ENCODE measurements at places on chromosomes 5 and 9.

DNA sequence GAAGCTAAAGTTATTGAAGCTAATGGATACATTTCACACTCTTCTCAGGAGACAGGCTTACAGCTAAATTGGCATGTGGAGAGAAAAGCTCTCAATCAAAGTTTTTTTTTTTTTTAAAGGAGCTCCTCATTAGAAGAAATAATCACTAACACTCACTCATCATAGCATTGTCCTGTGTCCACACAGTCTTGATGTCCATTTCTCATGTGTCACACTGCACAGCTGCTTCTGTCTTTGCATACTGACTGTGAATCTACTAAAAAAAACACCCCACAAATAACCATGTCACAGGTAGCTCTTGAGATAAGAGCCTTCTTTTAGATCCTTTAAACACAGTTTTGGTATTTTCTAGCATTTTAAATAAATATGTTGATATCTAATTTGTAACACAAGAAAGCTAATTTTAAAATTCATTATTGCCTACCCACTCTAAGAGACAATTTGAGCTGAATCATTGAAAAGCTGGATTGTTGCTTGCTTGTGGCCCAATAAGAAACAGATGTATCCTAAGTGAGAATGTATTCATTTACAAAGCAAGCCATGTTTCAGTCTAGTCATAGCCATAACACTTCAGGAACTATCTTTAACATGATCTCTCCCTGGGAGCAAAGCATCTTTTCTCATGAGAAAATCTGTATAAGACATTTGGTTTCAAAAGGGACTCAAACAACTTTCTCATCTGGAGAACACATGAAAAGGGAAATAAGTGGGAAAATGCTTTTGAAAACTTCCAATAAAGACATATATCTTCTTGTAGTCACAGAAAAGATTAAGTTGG, 48.1 kb upstream of the PCSK1 start:
- no peak for DNase-seq

GRCh38 chr5:123178683-123179082, 89.6 kb downstream of the PRDM6 start:
- DNase-seq: no peak

DNA sequence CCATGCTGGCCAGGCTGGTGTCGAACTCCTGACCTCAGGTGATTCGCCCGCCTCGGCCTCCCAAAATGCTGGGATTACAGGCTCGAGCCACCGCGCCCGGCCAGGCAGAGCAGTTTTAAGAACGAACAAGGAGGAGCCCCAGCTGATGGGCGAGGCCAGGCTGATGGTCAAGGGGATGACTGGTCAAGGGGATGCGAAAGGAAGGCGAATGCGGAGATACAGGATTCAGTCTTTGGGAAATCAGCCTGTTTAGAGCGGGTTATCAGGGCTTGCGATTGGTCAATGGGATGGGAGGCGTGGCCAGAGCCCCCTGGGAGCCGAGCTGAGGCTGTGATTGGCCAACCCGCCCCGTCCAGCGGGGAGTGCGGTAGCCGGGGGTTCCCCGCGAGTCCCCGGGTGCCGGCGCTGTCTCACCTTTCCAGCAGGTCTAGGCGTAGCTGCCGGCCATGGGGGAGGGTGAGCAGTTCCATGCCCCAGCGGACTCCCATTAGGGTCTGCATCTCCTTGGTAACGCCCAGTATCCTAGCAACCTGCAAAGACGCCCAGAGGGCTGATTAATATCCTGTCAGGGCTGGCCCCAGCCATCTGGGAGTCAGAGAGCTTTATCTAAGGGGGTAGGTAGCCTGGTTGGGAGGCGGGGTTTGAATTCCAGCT, 7.5 kb upstream of the TOR2A start:
- DNase-seq: peak; percentile 88

GRCh38 chr5:1175015-1175414, 26.4 kb upstream of the SLC6A19 start:
- no peak for DNase-seq

GRCh38 chr9:14346231-14346791, 32.4 kb upstream of the NFIB start:
- DNase-seq: no peak

DNA sequence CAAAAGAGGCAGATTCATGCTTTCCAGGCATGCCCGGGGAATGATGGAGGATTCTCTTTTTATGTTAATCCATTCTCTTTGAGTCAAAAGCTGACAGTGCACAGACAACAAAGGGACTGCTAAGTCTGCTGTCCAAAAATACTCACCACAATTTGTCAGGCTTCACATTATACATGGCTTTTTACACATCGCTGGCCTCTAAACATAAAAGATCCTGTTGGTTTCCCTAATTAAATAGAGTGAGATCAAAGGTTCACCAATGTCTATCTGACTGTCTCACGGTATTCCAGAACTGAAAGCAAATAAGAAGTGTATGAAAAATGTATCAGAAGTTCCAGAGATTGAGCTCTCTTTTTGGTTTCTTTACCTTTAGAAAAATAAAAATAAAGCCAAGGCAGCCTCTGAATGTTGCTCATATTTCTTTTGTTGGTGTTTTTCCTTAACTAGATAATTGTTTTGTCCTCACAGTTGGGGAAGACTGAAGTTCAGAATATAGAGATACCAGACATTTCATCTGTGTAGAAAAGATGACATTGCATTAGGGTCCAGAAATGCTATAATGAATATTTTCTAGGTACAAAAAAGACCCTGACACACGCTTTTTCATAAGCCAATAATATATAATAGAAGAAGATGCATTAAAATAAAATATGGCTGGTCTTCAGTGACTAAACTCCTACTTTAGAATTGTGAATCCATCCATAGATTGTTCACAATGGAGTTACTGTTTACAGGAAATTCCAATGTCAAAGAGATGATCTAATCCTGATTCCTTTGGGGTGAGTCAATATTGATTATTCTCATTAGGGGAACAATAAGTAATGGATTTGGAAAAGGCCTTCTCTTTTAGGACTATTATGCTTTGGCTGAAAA, 688.2 kb upstream of the CDH6 start:
- no peak for DNase-seq

GRCh38 chr5:36441280-36441679, 139.6 kb upstream of the RANBP3L start:
- no peak for DNase-seq

GRCh38 chr9:96209407-96210271, 92.3 kb downstream of the HSD17B3 start:
- no peak for DNase-seq

- peak; percentile 1 for DNase-seq
Measured at GRCh38 chr5:26329562-26330189, 708.7 kb downstream of the CDH9 start.

DNA sequence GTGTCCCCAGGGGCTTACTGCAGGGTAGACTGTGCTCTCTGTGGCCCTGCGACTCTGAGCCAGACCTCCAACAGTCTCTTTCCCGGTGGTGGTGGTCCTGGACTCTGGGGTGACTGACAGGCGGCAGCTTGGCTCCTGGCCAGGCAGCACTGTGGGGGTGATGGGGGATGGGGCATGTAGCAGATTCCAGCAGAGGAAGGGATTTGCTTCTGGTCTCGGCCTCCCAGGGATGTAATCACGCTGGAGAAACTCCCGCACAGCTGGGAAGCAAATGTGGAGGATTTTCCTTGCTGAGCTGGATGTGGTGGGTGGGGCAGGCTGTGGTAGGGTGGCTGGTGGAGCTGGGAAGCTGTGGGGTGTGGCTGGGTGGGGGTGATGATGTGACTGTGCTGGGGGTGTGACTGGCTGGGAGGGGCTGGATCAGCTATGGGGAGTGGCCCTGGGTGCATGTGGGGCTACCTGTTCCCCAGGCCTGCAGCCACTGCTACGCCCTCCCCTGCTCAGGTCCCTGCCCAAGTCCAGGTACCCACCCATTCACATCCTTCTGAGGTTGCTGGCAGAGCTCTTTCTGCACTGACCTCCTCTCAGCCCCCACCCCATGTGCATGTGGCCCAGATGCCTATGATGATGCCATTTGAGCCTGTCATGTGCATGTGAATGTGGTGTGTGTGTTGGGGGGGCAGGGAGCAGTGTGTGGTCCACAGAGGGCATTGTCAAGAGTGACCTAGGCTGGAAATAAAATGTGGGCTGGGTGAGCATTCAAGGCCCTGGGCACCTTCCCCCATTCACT, 3.8 kb downstream of the NDST1 start:
- no peak for DNase-seq

- DNase-seq: no peak
Measured at GRCh38 chr9:114034661-114035062, 43.4 kb downstream of the AMBP start.

- no peak for DNase-seq
Measured at GRCh38 chr5:121834021-121834420, 17.7 kb upstream of the FTMT start.

DNA sequence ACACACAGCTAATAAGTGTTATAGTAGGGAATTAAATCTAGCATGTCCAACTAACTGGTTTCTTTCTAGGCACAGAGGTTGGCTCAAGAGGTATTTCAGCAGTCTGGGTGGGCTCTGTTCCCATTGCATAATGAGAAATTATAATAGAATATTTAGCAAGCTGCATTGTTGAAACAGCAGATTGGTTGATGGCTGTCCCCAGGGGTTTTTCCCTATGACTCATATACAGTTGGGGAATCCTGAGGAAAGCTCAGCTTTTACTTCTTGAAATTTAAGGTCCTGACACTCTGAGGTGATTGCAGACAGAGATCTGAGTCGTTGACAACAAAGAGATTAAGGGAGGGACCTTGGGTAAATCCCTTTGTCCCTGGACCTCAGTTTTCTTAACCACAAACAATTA, 38.3 kb upstream of the TNFSF8 start:
- no peak for DNase-seq

GRCh38 chr5:115816226-115817081, at the start of gene CDO1:
Gene CDO1, minus strand, starts transcription at chr5:115816659. Its CDS starts 262 bp downstream, at chr5:115816397.
- no peak for DNase-seq

DNA sequence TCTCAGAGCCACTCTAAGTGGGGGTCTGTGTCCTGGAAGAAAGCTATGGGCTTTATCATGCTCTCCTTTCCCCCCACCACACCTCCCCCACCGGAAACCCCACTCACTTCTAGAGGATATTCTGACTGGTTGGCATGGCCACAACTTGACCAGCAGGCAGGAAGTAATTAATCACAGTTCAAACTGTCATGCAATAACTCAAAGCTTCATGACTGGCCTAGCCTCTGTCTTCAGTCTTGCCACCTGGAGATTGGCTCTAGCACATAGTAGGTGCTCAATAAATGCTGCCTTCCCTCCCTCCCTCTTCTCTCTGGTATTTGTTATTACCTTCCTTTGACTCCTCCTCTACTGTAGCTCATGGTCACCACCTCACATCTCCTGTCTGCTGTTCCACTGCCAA, 124.7 kb downstream of the GABBR2 start:
- no peak for DNase-seq

All from HuH-7.5 (cell line).